ENCODE measurements at places on chromosomes 4 and X. TPM values are rescaled to one million over a fixed set of nuclear protein-coding genes. Genes with fewer than 3 reads are reported as not detected.

DNA sequence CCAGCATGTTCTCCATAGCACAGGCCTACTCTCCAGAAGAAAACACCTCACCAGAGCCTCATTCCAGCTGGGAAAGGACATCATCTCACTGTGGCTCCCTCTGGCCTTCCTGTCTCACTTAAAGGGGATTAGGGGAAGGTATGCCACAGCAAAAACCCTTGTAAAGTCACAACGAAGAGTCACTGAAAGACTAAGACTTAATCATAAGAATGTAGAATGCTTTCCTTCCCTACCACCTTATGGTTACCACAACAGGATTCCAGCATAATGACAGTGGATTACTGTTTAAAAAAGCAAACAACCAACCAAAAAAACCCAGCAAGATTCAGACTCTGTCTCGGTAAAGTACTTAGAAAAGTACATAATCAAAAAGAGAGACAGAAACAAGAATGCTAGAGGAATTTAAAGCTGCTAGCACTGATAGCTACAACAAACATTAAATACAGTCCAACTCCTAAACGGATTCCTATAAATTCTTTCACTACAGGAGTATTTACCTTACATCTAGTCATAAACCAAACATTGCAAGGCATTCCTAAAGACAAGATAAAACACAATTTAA lies 75.1 kb downstream of the BANK1 start:
- H3K36me3 ChIP-seq: no peaks in the 10 kb centered on the region
- H3K4me3 ChIP-seq: no peak overlapping the region
- H3K4me1 ChIP-seq: peaks cover 10% of the 10 kb centered on the region
- no peaks in the 10 kb centered on the region for H3K27me3 ChIP-seq
- DNase-seq: no peak

DNA sequence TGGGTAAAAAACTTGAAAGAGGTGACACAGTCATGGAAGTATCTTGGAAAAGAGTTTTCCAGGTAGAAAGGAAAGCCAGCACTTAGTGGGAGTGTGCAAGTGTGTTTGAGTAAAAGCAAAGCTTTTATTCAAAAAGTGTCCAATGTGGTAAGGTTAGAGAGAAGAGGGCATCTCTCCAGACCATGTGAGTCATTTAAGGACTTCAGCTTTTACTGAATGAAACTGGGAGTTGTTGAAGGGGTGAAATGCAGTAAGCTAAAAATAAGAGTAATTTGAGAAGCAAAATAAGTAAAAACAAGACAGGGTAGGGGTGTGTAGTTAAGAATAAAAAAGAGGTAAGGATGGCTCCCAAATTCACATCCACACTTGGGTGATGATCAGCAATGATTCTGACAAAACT lies 238.9 kb downstream of the SLC7A11 start:
- no peaks in the 10 kb centered on the region for H3K27me3 ChIP-seq
- H3K4me1 ChIP-seq: peaks cover 28% of the 10 kb centered on the region

DNA sequence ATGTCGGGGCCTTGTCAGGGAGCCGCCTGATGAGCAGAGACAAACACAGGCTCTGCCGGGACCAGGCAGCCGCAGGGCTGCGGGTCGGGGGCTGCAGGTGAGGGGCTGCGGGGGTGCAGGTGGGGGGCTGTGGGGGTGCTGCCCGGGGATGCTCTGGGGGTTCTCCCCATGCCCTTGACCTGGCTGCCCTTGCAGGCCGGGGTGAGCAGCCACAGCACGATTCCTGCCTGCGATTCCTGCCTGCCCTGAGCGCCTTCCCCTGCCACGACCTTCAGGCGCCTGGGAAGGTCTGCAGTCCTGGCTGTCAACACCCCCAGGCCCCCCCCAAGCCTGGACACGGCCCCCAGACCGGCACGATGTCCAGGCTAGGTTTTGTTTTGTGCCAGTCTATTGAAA lies 106.3 kb downstream of the FAM53A start:
- H3K27ac ChIP-seq: no peak overlapping the region
- H3K4me1 ChIP-seq: peaks cover 6% of the 10 kb centered on the region

GRCh38 chr4:30755346-30755745 lies 35.2 kb downstream of the PCDH7 start:
- H3K36me3 ChIP-seq: peaks cover 8% of the 10 kb centered on the region
- no peaks in the 10 kb centered on the region for H3K4me1 ChIP-seq
- DNase-seq: no peak
- peak overlapping the region; percentile 92 for H3K27ac ChIP-seq
- H3K27me3 ChIP-seq: no peaks in the 10 kb centered on the region

GRCh38 chr4:75736862-75737261 lies 12.5 kb downstream of the USO1 start:
- H3K27ac ChIP-seq: no peak overlapping the region
- peaks cover 9% of the 10 kb centered on the region for H3K4me1 ChIP-seq
- DNase-seq: no peak
- no peak overlapping the region for H3K4me3 ChIP-seq
- H3K27me3 ChIP-seq: no peaks in the 10 kb centered on the region

- no peak overlapping the region for H3K27ac ChIP-seq
- H3K36me3 ChIP-seq: peaks cover 7% of the 10 kb centered on the region
- no peaks in the 10 kb centered on the region for H3K27me3 ChIP-seq
- no peaks in the 10 kb centered on the region for H3K4me1 ChIP-seq
Observed at GRCh38 chr4:60463857-60464502, 736.1 kb upstream of the ADGRL3 start.

DNA sequence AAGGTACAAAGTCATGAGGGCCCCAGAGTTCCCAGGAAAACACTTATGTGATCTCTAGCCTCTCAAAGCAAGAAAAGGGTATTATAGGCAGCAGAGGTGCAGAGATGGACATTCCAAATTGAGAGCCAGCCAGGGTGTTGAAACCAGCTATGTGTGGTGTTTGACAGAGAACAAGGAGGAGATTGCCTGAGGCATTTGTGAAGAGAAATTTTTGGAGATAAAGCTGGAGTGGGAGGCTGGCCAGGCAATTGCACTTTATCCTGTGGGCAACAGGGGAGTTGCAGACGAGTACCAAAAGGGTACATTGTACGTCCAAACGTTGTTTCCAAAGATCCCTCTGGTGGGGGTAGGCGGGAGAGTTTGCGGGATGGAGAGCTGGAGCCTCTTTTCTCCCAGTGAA lies 2.5 kb upstream of the GABRE start:
- no peak overlapping the region for H3K4me3 ChIP-seq
- H3K27me3 ChIP-seq: peaks cover 6% of the 10 kb centered on the region
- peaks cover 3% of the 10 kb centered on the region for H3K4me1 ChIP-seq
- DNase-seq: no peak

Gene SLC6A14
- not detected for total RNA-seq

Gene PAGE5
- not detected for total RNA-seq

Gene HTN3
- total RNA-seq: not detected

Gene GIMD1
- not detected for total RNA-seq

Gene CCNA2
- 10.6 TPM for total RNA-seq

Measured in osteocyte (in vitro differentiated cells).